ENCODE measurements at places on chromosomes 16 and 17.
A peak's percentile ranks its signal among the peaks of the same experiment; 100 is the strongest.

GRCh38 chr16:965487-965886 lies 5.3 kb downstream of the LMF1 start:
- DNase-seq, result no peak
- H3K27me3 ChIP-seq, result no peaks in the 10 kb centered on the region
- H3K4me1 ChIP-seq, result peaks cover 8% of the 10 kb centered on the region
- H3K36me3 ChIP-seq, result no peaks in the 10 kb centered on the region
- H3K4me3 ChIP-seq, result no peak overlapping the region

GRCh38 chr16:48188449-48189102 lies 32.8 kb upstream of the ABCC12 start:
- no peaks in the 10 kb centered on the region for H3K4me1 ChIP-seq
- H3K36me3 ChIP-seq, result no peaks in the 10 kb centered on the region
- no peak for DNase-seq

DNA sequence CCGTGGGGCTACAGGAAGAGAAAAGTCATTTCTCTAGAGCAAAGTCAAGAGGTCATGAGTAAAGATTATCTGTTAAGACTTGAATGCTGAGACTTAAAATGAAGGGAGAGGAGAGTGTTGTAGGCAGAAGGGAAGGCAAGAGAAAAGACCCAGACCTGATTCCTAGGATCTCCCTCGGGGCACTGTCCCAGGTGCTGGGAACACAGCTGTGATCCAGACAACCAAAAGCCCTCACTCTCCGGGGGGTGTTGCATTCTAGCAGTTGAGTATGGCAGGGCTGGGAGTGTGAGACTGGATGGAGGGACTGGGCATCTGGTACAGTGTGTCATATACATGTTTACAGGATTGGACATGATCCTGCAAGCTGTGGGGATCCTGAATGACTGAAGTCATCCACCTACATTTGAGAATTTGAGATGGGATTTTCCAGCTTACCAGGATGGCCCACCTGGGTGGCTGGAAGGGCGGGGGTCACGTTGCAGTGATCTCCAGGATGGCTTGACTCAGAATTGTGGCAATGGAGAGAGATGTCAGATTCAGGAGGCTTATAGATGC lies 29.1 kb downstream of the ARSG start:
- peaks cover 2% of the 10 kb centered on the region for H3K4me1 ChIP-seq
- no peak overlapping the region for H3K27ac ChIP-seq
- no peak for DNase-seq
- no peak overlapping the region for H3K4me3 ChIP-seq
- H3K27me3 ChIP-seq, result no peaks in the 10 kb centered on the region

GRCh38 chr17:47907932-47908562 lies 12.0 kb downstream of the SP2 start:
- DNase-seq, result no peak
- no peak overlapping the region for H3K4me3 ChIP-seq
- H3K27ac ChIP-seq, result peak overlapping the region; percentile 36
- H3K36me3 ChIP-seq, result no peaks in the 10 kb centered on the region
